ENCODE measurements at places on chromosomes 7 and 10.

DNA sequence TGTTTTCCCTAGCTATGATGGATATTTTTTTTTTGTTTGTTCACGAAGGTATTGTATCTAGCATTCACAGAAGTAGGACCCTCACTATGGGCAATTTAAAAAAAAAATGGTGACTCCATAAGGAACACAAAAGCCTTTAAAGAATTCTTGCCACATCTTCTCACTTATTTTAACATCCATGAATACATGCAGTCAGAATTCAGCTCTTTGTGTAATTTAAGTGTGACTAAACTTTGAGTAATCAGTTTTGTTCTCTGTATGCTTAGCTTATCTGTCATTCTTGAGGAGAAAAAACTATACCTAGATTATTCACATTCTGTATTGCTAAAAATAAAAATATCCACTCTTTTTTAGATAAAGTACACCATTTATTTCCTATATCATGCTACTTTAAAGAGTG lies 313.2 kb upstream of the KCND2 start:
- no peak for DNase-seq

- DNase-seq: no peak
Measured at GRCh38 chr7:33379891-33380525, 250.6 kb downstream of the BBS9 start.

DNA sequence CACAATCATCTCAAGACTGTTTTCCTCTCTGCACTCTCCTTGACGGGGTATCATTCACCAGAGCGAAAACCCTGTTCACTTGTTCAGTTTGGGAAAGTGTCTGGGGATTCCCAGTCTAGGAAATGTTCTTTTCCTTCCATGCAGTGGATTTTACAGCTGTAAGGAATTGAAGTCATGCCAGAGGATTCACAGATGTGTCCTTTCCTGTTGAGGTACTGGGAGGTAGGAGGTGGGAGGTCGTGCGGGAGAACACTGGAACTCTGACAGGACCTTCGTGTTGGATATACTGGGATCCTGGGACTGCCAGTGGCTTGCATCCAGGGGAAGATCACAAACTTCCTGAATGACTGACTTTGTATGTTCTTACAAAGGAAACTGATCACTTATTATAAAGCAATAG lies 185.5 kb downstream of the BMPER start:
- no peak for DNase-seq

DNA sequence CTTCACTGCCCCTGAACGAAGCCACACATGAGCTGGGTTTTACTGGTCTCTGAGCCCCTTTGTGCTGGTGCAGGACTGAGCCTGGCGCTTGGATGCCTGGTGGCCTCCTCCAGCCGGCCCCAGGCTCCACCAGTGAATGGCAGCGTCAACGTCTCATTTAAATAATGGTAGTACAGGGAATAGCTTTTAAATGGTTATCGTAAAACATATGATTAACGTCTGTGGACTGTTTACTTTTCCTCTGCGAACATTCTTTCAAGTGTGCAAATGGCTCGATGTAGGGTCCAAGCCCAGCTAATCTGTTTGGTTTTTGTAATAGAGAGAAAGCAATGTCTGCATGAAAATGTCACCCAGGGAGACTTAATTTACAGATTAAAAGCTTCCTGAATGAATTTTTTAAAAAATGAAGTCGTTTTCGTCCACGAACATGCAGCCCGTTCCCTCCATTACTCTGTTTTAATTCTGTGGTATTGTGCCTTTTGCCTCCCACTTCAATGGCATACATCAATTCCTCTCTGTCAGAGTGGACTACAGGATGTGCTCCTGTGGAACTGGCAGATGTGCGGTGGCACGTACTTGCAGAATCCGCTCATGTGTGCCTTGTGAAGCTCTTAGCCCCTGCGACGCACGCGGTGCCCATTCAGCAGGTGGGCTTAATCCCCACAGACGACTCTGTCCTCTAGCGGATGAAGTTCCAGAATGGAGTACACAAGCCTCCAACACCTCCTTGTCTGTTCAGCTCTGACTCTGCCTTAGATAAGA lies 192.7 kb downstream of the TCF7L2 start:
- DNase-seq: no peak

- no peak for DNase-seq
Measured at GRCh38 chr7:71251706-71252105, 119.8 kb downstream of the GALNT17 start.

DNA sequence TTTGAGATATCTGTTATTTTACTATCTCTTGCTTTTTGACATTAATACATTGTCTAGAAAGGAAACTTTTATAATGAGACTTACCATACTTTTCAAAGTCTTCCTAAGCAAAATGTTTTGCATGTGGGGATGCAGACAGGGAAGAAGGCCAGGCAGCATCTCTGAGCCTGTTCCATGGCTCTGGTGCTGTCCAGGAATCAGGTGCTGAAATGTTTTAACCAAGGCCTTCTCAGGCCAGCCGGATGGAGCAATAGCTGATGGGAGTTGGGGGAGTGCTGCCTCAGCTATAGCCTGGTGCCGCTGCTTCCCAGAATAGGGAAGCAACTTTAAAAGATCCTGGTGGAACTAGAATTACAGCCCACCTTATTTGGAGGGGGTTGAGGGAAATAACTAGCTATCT lies 38.5 kb downstream of the CRTAC1 start:
- DNase-seq: no peak

GRCh38 chr7:157691586-157692459 lies 355.0 kb downstream of the DNAJB6 start:
- DNase-seq: no peak

- DNase-seq: no peak
Measured at GRCh38 chr10:97327348-97328294, 6.9 kb downstream of the FRAT2 start.

- no peak for DNase-seq
Measured at GRCh38 chr7:122695816-122696215, 3.1 kb downstream of the RNF133 start.
